Activated naive CD8-positive, alpha-beta T cell treated with anti-CD3 and anti-CD28 coated beads for 36 hours (primary cell): ENCODE measurements at places on chromosomes 1 and 21. TPM values are rescaled to one million over a fixed set of nuclear protein-coding genes. Genes with fewer than 3 reads are reported as not detected.

Gene LCE3D
- total RNA-seq, result not detected

DNA sequence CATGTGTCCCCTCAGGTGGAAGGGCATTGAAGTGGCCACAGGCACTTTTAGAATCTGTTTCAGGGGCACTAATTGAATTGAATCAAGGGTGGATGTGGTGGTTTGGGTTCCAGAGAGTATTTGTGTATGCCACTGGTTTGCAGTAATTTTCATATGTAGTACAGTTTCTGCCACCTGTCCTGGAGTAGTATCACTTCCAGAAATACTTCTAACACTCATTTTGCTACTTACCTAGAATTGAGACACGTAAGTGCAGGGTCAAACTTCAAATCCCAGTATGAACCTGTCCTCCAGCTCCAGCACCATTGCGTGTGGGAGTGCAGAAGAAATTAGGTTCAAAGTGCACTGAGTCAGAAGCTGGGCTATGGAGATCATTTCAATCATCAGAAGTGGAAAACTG is 26.8 kb downstream of the RSPH1 start:
- DNase-seq, result no peak

Gene ATP1A4
- total RNA-seq, result not detected

- no peak for DNase-seq
Measured at GRCh38 chr1:174036798-174037197, 14.6 kb upstream of the RC3H1 start.

GRCh38 chr1:190168116-190168892 is 309.4 kb downstream of the BRINP3 start:
- DNase-seq, result no peak

GRCh38 chr1:20358761-20359263 is 68.1 kb downstream of the VWA5B1 start:
- DNase-seq, result no peak

Gene RPE65
- total RNA-seq, result not detected

Gene CFAP74
- 0.31 TPM for total RNA-seq

- DNase-seq, result no peak
Measured at GRCh38 chr21:38181096-38181495, 75.7 kb upstream of the KCNJ15 start.

Gene SLAMF9
- total RNA-seq, result not detected

DNA sequence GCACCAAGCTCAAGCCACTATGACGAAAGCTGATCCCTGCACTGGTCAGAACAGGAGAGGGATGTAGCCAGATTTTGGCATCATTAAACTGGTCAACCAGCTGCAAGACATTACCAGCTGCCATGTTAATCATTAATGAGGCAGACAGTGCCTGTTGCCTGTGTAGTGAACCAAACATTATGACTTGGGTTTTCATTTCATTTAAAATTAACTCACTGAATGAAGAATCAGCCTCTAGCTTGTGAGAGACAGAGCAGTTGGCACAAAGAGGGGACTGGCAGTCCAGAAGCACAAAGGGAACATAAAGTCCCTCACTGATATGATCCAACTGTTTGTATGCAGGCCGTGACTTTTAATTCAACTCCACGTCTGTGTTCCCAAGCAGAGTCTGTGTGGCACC is 318.9 kb downstream of the SEC16B start:
- DNase-seq, result no peak

DNA sequence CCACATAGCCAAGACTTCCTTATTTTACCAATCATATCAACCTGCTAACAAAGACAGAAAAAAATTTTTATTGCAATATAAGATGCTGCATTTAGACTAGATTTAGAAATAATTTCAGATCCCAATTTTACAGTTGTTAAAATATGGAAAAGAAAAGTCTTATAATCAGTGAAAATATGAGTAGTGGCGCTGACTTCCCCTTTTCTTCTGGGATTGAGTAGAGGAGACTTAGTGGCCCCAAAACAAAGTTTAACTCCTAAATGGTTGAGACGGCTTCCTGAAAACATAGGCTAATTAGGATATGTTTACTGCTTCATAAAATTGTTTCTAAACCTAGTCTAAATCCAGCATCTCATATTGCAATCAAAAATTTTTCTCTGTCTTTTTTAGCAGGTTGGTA is 68.4 kb downstream of the RAB3GAP2 start:
- DNase-seq, result no peak

- no peak for DNase-seq
Measured at GRCh38 chr1:234111458-234112142, 207.1 kb downstream of the SLC35F3 start.

- DNase-seq, result no peak
Measured at GRCh38 chr1:116254776-116255175, 118.3 kb upstream of the ATP1A1 start.

DNA sequence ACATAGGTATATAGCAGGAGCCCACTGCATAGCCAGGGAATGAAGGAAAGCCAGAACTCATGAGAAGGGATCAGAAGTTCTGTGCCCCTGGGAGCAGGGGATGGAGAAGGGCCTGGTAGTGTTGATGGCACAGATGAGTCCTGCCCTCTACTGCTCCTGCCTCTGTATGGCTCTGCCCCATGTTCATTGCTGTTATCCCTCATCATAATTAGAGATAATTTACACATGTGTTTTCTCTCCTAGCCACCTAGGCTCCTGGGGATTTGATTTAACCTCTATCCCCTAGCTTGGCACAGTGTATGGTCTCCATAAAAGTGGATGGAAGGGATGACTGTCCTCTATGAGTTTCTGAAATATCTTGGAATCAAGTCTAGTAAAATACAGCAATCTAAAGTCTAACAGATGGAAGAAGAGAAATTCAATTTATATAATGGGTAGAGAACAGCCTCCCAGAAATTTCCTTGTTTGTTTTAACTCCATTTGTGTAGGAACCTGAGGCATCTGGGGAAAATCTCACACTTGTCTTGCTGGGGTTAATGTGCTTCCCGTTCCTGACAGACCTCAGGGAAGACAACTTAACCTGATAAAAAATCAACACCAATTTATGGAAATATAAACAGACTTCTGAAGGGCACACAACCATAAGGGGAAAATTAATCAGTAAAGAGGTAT is 393.8 kb downstream of the HHAT start:
- DNase-seq, result no peak

GRCh38 chr21:46555225-46555617 is 49.7 kb downstream of the S100B start:
- no peak for DNase-seq

DNA sequence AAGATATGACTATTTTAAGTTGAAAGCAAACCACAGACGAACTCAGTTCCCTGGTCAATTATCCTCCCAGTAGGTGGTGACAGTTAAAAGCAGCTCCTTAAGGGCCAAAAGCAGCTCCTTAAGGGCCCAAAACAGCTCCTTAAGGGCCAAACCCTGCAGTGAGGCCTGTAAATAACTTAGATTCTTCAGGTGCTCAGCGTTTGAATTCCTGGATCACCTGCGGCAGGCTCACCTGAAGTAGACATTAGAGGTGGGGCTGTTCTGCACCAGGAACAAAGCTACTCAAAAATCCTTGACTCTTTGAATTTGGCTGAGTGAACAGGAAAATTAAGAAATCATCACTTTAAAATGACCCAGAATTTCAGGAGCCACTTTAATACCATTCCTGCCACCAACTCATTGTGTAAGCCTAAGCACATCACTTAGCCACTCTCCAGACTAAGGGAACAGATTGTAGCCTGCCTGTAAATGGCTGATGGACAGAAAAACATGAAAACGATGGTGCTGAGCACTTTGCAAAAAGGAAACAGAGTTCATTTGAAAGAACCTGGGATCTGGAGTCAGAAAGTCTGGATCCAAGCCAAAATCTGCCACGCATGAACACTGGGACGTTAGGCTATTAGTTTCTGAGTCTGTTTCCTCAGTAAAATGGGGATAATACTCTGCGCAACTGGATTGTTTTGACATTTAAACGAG is 126.9 kb downstream of the LRIG2 start:
- DNase-seq, result no peak

Gene CYP4B1
- not detected for total RNA-seq

GRCh38 chr1:109643385-109644230 is 12.3 kb upstream of the GSTM4 start:
- DNase-seq, result peak; percentile 85

- DNase-seq, result no peak
Measured at GRCh38 chr1:241167121-241167630, 189.8 kb downstream of the RGS7 start.

Gene PLA2G2F
- not detected for total RNA-seq

Gene SPRR2E
- total RNA-seq, result not detected

- DNase-seq, result no peak
Measured at GRCh38 chr21:35002879-35003722, 46.0 kb downstream of the RUNX1 start.

- no peak for DNase-seq
Measured at GRCh38 chr1:194776657-194777056, 1590.2 kb upstream of the B3GALT2 start.

DNA sequence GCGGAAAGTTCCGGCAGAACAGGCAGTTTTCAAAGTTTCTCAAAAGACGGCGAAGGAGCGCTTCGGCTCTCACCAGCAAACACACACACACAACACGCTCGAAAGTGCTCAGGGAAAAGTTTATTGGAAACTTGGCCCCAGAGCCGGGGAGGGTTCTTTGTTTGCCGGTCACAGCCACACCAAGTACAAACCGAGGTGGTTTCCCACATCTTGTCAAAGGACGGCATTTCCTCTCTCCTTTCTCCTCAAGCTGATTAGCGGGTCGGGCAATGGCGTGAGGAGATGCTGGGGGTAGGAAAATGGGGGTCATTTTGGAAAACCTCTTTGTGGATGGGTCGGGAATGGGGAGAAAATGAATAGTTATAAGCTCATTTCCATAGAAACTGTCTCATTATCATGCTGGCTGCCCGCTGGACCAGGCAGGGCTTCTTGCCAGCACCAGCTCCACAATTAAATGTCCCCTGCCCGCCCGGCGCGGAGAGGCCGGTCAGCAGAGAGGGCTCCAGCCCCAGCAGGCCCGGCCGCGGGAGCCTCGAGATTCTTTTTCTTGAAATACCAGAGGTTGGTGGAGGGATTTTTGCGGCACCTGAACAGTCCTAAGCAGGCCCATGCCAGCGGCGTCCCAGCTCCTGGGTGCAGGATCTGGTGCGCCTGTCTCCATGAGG is 92.3 kb downstream of the PRDM16 start:
- no peak for DNase-seq

Gene AGL
- 16.5 TPM for total RNA-seq

GRCh38 chr1:150110116-150110515 is 39.6 kb upstream of the PLEKHO1 start:
- no peak for DNase-seq

DNA sequence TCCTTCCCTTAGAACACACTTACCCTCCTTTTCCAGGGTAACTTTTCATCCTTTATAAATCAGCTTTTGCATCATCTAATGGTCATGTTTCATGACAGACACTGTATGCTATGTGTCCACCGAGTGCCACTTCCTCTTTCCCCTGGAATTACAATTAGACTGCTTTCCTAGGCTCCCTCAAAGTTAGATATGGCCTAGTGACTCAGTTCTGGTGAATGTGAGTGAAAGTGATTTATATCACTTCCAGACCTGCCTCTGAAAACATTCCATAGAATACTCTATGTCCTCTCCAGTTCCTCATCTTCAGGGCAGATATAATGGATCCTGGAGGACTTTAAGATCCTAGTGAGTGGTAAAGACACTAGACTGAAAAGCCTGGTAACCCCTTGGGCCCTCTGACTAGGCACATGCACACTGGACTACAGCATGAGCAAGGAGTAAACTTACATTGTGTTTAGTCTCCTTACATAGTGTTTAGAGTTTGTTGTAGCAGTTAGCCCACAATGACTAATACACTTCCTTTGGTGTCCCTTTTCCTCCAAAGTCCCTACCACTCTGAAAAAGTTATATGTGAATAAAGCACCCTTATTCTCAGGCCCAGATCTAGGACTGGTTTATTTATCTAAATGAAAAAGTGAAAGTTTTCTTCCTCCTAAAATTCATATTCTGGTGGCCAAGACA is 59.3 kb downstream of the GPR88 start:
- no peak for DNase-seq

DNA sequence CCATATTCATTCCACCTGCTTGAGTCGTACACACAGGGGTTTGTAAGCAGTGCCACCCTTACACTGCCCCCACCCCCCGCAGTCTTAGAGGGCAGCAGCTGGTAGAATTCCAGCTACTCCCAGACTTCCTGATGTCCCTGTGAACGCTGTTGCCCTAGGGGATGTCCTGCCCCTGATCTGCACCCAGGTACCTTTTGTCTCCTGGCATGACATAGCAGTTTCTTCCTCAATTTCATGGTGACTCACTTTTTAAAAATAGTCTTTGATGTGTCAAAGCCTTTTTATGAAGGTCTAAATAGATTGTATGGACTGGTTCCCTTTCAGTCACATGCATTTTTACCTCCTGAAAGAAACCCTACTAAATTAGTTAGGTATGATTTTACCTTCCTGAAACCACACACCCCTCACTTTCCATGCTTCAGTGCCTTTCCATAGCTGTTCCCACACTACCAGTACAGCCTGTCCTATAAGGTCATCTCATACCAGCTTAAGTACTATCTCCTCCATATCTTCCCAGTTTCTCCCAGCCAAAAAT is 76.4 kb downstream of the ST3GAL3 start:
- no peak for DNase-seq
